Panc1 (cell line): ENCODE measurements at places on chromosomes 3 and 15.

DNA sequence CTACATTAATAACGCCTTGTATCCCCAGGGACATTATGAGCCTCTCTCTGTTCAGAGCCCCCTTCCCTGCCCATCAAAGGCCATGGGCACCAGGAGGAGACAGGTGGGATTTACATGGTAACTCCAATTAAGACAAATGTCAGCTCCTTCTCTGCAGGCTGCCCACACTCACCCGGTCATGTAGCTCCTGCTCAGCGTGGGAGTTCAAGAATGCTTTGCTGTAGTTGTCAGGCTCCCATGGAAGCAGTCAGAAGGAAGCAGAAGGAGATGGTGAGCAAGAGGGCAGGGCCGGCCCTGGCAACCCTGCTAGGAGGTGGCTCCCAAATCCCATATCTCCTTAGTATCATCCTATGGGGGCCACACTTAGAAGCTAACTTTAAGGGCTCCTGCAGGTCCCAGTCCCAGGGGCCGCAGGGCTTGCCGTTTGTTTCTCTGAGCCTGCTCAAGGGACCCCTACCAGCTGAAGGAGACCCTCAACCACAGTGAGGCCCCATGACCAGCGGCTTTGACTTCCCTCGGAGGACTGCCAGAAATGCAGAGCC, 218.4 kb upstream of the TLE3 start:
- DNase-seq: no peak

- no peak for DNase-seq
Measured at GRCh38 chr15:84750583-84751092, 2.2 kb downstream of the ZNF592 start.

- no peak for DNase-seq
Measured at GRCh38 chr3:71525391-71525790, 58.1 kb downstream of the FOXP1 start.

DNA sequence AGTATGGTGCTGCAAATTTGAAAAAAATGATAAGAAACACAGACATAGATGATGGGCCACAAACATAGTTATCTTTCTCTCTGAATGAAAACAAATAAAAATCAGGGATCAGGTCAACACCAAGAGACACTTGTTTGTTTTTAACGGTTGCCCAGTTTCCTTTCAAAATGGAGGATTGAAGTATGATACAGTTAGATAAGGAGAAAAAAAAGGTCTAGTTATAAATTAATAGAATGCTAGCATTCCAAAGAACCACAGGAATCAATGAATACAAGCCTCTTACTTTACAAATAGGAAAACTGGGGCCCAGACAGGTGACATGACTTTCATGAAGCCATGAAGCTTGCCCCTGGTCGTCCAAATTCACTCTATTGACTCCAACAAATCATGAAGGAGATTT, 305.1 kb downstream of the ZNF621 start:
- DNase-seq: no peak

DNA sequence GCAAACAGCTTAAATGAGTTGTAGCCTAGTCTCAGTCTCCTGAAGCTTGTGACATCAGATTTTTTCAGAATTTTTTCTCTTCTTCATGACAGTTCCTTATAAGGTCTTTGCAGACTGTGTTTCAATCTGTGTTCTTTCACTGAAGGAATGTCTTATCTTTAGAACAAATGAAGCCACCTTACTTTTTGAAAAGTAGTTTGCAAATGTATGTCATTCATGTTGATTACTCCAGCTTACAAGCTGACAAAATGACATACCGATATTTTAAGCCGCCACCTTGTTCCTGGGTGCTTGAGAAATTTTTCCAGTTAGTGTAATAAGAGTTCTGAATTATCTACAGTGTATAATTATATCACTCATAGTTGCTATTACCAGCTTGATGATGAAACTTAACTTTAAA, 57.0 kb downstream of the ASTE1 start:
- no peak for DNase-seq

- DNase-seq: no peak
Measured at GRCh38 chr3:42042747-42043098, 48.4 kb upstream of the TRAK1 start.

GRCh38 chr15:98727115-98728040, 79.0 kb downstream of the IGF1R start:
- peak; percentile 83 for DNase-seq

GRCh38 chr3:16884084-16884747, 539 bp upstream of the PLCL2 start:
- DNase-seq: no peak

- no peak for DNase-seq
Measured at GRCh38 chr15:99995543-99995942, 262.3 kb upstream of the LYSMD4 start.

DNA sequence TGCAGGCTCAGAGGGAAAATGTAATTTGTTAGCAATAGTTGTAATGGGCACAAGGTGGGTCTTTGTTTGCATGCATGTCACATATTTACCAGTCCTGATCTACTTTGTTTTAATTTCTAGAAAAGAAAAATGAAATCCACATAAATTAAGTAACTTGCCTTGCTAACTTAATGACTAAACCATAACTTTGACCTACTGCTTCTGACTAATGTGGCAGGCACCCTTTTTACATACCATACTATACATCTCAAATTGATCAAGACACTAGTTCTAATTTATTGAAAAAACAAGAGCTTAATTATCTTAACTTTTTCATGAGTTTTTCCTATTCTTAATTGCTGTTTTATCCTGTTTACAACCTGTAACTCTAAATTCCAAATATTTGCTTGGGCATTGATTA, 93.2 kb downstream of the ATP11B start:
- no peak for DNase-seq

DNA sequence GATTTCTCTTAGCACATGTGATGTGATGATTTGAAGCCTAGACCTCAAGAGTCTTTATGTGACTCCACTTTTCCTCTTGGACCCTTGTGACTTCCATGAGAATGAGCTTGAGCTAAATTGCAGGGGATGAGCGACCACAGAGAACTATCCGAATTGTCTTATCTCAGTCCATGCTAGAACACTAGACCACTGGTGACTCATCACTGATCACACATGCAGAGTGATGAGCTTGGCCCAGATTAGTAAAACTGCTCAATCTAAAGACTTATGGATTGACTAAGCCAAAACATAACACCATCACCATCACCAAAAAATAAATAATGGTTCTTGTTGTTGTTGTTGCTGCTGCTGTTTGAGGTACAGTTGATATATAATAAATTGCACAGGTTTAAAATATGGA, 114.1 kb upstream of the CFAP20DC start:
- DNase-seq: no peak

GRCh38 chr15:64763874-64764273, 11.5 kb downstream of the RBPMS2 start:
- DNase-seq: no peak

- peak; percentile 75 for DNase-seq
Measured at GRCh38 chr3:189967254-189967865, 153.3 kb downstream of the P3H2 start.

DNA sequence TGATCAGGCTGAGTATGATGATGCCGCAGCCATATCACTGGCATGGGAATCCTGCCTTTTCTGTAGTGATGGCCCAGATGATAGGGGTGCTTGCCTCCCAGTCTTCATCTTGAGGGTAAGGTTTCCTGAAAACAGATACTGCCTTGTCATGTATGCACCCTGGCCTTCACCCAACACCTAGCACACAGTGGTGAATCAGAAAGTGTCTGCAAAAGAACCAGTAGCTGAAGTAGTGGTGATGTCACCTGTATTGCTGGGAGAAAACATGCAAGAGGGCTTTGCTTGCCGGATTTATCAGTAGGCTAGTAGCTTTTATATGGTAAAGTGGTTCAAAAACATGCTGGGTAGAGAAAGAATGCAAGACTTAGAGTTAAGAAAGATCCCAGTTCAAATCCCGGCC, 419.8 kb upstream of the WNT5A start:
- no peak for DNase-seq

GRCh38 chr3:55486101-55486856, 827 bp downstream of the WNT5A start:
- no peak for DNase-seq

DNA sequence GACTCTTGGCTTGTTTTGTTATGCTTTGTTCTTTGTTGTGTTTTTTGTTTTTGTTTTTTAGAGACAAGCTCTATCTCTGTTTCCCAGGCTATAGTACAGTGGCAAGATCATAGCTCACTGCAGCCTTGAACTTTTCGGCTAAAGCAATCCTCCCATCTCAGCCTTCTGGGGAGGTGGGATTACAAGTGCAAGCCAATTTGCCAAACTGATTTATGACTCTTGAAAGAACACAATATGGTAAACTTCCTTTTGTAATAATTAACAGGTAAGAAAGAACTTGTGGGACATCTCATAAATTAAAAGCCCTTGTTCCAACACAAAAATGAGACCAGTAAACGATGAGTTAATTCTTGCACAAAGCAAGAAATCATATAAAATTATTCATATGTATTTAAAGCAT, 476.3 kb downstream of the MAGI1 start:
- DNase-seq: no peak

- DNase-seq: peak; percentile 86
Measured at GRCh38 chr15:62647202-62647842, 395.2 kb upstream of the TPM1 start.

- DNase-seq: no peak
Measured at GRCh38 chr3:45635475-45636256, 41.1 kb downstream of the LIMD1 start.

DNA sequence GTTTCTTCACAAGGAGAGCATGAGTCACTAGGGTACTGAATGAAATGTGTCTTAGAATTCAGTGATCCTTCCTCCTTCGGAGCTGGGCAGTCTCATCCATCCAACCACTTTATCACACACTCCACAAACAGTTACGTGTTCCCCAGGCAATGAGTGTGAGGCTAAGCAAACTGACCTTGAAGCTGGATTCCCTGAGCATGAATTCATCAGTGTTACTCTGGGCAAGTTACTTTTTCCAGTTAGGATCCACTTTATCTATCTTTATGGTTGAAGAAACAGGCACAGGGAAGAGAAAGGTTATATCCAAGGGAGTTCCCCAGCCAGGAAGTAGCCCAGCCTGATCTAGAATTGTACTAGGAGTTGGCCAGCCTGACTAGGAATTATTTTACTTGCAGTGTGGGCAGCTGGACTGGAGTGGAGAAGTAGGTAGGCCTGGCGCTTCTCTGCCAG, 17.1 kb upstream of the GCNT3 start:
- DNase-seq: peak; percentile 57

GRCh38 chr3:20060974-20061685, 20.9 kb downstream of the KAT2B start:
- no peak for DNase-seq

DNA sequence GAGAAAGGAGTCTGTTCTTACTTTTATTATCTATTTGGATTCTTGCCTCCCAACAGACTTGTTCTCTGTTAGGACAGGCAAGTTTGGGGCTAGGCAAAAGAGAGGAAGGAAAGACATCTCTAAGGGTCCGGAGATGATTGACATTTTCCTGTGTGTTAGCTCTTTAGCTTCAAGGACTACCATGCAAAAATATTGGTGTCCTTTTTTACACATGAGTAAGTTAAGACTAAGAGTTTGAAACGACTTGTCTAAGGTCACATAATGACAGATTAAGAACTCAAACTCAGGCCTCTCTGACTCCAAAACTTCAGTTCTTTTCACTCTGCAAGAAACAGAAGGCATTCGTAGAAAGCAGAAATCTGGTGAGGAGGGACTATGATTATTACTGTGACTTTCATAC, 5.9 kb downstream of the LMCD1 start:
- no peak for DNase-seq

DNA sequence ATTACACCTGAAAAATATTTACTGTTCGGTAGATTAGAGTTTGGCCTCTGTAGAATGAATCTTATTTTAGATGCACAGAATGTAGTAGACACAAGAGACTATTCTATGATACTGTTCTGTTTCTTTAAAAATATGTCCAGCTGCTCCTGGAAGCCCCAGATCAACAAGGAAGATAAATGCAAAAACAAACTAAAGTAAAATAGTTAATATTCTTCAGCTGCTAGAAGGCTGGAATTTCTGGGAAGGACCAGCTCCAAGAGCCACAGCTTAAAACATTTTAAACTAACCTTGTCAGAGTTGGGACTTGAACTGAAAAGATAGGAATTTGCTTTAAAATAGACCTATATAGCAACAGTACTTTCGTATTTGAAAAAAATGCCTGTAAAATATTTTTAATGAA, 277.9 kb downstream of the PTPRG start:
- no peak for DNase-seq

DNA sequence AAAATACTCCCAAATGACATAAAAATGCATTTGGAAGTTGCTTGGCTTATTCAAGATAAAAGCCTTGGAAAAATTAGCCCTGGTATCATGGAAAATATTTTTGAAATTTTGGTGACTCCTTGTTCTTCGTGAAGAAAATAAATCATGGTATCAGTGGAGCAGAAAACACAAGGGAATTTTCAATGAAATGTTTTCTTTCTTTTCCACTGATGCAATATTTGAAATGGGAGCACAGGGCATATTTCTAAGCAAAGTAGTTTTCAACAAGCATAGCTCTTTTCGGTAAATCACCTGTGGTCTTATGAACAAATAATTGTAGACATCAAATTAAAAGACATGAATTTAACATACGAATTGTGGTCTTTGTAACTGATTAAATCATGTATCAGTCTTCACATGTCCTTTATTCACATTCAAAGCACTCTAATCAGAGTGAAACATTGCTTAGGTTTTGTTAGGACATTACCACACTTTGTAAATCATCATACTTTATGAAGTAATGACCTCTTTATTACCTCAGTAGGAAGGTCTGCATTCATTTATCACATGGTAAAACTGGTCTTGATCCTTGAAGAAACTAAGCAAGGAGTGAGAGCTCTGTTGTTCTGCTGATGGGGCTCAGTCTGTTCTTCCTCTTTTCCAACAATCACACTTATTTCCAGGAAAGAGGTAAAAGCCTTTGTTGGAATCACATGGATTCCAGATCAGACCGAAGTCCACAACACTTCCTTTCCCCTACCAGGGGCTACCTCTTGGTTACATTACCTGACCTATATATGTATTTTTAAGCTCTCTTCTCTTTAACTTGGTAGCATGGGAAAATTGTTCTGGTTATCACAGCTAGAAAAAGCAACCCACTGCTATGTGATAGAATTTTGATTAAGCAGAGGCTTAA, 413.5 kb upstream of the THBS1 start:
- no peak for DNase-seq

- no peak for DNase-seq
Measured at GRCh38 chr3:99430348-99431134, 207.9 kb upstream of the COL8A1 start.

DNA sequence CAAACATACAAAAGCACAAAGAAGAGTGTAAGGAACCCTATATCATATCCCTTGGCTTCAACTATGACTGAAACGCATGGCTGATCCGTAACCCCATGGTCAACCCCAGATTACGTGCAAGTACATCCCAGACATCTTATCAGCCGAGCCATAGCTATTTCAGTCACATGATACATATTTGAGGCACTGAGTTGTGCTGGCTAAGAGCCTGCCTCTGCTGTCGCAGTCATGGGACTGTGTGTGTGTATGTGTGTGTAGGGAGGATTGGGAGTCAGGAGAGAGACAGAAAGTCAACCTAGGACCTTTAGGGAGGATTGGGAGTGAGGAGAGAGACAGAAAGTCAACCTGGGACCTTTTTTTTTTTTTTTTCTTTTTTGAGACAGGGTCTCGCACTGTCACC, 8.4 kb downstream of the ST6GAL1 start:
- no peak for DNase-seq
